ENCODE measurements at places on chromosomes 2 and 18.

- no peak for DNase-seq
Observed at GRCh38 chr18:7677001-7677400, 109.9 kb downstream of the PTPRM start.

DNA sequence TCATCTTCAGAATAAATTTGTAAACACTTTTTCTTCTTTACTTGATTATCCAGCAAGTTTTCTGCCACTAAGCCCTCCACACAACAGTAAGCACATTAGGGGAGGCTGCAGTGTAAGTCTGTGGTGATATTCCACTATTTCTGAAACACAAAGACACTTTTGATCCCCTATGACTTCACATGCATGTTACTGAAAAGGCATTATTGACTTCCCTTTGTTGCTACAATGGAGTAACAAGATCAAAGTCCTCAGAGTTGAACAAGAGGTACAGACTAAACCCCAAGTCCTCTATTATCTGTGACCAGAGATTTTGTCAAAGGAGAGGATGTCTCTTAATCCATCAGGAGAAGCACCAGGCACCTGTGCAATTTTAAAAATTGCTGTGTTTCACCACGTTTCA is 157.9 kb downstream of the CD226 start:
- no peak for DNase-seq

DNA sequence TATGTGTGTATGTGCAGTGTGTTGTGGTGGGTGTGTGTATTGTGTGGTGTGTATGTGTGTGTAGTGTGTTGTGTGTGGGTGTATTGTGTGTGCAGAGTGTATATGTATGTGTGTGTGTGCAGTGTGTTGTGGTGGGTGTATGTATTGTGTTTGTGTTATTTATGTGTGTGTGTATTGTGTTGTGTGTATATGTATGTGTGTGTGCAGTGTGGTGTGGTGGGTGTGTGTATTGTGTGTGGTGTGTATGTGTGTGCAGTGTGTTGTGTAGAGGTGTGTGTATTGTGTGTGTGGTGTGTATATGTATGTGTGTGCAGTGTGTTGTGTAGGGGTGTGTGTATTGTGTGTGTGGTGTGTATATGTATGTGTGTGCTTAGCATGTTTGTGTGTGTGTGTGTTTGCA is 24.3 kb downstream of the ACKR3 start:
- DNase-seq = no peak

DNA sequence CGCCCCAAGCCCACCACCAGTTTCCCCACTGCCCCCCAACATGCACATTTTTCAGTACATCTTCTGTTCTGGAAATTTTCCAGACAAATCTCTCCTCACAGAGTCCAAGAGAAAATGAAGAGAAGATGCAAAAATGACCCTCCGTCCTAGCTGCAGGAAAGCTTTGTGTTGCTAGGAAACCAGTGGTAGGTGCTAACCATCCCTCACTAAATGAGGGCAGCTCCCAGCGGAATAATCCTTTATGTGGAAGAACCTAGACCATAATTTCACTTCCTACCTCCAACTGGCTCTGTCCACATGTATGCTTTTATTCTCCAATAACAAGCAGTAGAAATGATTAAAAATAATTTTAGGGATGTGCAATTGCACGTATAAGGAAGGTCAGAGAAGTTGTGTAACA is 311.9 kb upstream of the EPHA4 start:
- no peak for DNase-seq

DNA sequence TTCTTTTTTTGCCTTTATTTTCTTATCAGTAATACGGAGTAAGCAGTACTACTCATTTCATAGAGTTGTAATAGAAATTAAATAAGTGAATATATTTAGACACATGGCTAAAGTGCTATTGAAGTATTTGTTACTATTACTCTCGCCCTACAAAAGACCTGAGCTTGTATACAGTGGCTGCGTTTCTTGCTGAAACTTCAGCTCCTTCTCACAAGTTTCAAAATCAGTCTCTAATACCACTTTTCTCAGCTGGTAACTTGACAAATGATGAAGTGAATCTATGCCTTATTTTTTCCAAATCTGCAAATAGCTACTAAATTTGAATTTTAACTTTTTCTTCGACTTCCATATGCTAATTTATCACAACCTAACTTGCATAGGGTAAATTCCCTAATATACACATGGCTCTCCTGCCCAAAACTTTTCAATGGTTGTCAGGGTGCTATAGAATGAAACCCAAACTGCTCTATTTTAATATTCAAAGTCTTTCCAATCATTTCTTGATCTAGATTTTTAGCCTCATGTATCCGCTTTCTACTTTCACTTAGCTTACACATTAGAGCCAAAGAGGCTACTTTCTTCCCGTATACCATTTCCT is 347.8 kb upstream of the GULP1 start:
- DNase-seq = no peak

GRCh38 chr2:20353241-20353992 is 2.8 kb upstream of the PUM2 start:
- peak; percentile 21 for DNase-seq

- DNase-seq = peak; percentile 96
Observed at GRCh38 chr2:234251326-234252271, 201.1 kb downstream of the SPP2 start.

DNA sequence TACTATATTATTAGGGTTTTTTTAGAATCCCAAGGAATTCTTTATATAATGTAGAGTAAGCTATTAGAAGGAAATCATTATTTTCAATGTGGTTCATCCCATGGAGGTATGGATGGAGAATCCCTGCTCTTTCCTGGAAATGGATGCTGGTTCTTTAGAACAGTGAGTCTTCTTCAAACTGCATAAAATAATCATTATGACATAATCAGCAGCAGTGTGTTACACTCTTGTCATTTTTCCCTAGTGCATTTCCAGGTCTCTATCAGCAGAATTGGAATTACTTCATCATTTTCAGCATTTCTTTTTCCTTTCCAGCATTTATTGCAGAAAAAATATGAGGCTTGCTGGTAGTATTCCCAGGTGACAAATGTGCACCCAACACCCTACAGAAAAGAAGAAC is 168.1 kb downstream of the ETAA1 start:
- no peak for DNase-seq

- peak; percentile 28 for DNase-seq
Observed at GRCh38 chr2:69685321-69686048, 41.9 kb upstream of the AAK1 start.

- peak; percentile 26 for DNase-seq
Observed at GRCh38 chr2:189249171-189249570, 69.6 kb upstream of the COL5A2 start.

GRCh38 chr2:18517386-18517785 is 43.1 kb downstream of the RDH14 start:
- DNase-seq = no peak

GRCh38 chr2:70070542-70071268 is 16.6 kb upstream of the PCBP1 start:
- peak; percentile 85 for DNase-seq

DNA sequence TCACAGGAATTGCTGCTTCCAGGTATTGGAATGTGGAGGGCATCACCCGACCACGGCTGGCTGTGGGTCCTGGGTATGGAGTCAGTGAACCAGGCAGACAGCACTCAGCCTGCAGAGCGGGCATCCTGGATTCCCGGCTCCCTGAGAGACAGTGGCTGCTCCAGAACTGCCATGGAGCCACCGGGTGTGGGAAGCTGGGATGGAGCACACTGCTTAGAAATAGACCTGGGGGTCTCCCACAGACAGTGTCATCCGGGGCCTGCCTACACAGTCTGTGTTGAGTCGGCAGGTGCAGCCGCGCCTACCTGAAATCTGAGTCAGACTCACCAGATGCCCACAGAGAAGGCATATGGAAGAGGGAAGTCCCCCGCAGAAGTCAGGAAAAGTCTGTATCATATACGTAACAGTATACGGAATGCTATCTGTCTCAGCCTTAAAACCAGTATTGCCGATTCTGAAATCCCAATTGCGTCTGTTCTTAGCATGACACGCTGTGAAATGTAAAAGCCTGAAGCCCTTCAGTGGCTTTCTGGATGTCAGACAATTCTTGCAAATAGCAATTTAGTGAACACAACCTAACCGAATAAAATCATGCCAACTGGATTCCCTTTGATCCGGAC is 509.7 kb upstream of the MYT1L start:
- no peak for DNase-seq

- DNase-seq = no peak
Observed at GRCh38 chr2:238875101-238875470, 27.2 kb downstream of the TWIST2 start.

GRCh38 chr2:220318508-220318907 is 691.1 kb downstream of the SLC4A3 start:
- DNase-seq = no peak

- peak; percentile 20 for DNase-seq
Observed at GRCh38 chr2:75047189-75047991, 88.9 kb downstream of the POLE4 start.

DNA sequence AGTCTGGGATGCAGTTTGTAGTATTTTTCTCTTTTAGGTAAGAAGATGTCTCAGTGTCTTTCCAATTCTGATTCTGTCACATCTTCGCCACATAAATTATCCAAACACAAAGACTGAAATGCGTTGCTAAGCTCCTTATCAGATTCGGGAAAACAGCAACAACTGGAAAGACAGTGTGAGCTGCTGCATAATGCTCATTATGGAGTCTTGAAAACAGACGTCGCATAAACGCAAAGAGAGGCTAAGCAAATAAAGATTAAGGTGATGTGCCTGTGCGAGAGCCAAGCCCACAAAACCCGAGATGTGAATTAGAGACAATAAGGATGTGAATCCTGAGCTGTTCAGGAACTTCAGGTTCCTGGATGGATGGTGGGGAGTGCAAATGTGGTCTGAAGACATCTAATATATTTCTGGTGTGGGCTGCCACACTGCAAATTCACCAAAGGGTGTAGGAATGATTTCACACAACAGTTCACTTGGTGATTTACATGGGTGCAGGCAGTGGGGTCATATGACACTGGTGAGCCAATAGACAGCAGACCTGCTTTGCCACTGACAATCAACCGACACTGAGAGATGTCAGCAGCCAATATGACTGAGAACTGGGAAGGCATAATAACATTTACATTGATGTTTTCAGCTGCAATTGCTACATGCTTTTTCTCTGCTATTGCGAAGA is 195.8 kb downstream of the MTX2 start:
- DNase-seq = no peak

DNA sequence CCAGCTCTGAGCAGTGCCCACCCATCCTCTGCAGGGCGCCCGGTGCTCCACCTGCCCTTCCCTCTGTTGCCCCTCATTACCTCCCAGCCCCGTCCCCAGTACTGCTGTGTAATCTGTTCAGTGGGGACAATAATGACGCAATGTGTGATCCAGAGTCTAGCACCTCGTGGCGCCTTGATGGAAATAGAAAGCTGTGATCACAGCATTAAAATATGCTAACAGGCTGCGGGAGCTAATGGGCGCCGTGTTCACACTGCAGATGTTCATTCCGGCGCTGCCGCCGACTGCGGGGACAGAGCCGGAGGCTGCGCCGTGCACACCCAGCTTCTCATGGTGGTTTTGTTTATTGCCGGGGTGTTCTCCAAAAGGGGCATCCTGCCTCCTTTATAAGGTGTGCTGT is 235.2 kb downstream of the LDLRAD4 start:
- no peak for DNase-seq

DNA sequence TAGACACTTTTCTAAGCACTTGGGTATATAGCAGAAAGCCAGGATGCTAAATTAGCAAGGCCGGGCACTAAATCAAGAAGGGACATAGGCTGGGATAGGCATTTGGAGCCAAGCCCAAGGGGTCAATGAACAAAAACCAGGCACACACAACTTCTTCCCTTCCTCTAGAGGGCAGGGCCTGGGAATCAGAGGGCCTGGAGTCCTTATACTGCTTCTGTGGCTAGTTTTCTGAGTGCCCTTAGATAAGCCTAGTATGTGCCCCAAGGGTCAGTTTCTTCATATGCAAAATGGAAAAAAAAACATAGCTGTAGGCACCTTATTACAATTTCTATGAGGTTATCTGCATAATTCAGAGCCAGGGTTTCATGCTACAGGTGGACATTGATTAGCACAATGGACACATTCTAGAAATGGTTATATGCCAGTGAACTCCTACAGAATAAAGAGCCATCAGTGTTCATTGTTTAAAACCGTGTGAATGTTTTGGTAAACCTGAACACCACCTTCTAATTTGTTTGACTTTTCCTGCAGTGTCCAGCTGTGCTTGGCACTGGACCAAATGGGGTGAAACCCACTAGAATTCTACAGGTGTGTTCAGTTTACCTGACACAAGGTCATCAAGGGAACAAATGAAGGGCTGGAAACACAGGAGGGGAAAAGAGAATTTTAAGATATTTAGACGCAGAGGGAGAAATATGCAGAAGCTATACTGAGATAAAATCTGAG is 49.6 kb downstream of the PAX8 start:
- DNase-seq = no peak

- no peak for DNase-seq
Observed at GRCh38 chr2:63866009-63866709, 24.5 kb downstream of the UGP2 start.

Measured in MCF 10A (cell line).